Neural crest cell (in vitro differentiated cells): ENCODE measurements at places on chromosomes 6 and 20. TPM values are rescaled to one million over a fixed set of nuclear protein-coding genes. Genes with fewer than 3 reads are reported as not detected.
A peak's percentile ranks its signal among the peaks of the same experiment; 100 is the strongest.

DNA sequence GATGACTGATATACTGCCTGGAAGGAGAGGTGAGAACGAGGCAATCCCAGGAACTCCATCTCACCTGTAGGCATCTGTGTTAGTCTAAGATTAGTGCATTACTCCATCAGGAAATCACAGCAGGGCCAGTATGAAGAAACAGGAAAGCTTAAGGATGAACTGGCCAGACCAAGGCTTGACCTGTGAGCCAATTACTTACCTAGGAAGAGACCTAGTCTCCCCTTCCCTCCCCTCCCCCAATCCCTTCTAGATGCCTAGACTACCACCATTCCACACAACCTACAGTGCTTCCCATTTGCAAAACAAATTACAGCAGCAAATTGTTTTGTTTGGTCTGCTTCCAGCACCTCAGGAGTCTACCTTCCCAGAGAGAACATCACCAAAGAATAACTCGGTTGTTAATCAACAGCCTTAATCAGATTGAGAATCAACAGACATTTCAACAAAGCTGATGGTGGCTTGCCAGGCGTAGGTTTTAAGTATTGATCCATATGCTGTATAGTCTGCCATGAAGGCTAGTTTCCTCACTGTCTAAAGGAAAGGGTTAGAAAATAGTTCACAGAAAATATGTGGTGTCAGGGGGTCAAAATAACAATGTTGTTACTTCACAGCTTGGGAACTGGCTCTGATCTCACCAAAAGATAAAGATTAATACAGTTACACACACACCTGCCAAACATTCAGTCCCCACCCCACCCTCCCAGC is 10.1 kb downstream of the PKHD1 start:
- H3K4me1 ChIP-seq, result no peaks in the 10 kb centered on the region
- H3K27me3 ChIP-seq, result peaks cover 14% of the 10 kb centered on the region
- H3K36me3 ChIP-seq, result no peaks in the 10 kb centered on the region
- no peak overlapping the region for H3K27ac ChIP-seq

GRCh38 chr6:21486115-21486514 is 107.4 kb upstream of the SOX4 start:
- H3K4me3 ChIP-seq, result no peak overlapping the region
- no peaks in the 10 kb centered on the region for H3K36me3 ChIP-seq
- DNase-seq, result no peak

DNA sequence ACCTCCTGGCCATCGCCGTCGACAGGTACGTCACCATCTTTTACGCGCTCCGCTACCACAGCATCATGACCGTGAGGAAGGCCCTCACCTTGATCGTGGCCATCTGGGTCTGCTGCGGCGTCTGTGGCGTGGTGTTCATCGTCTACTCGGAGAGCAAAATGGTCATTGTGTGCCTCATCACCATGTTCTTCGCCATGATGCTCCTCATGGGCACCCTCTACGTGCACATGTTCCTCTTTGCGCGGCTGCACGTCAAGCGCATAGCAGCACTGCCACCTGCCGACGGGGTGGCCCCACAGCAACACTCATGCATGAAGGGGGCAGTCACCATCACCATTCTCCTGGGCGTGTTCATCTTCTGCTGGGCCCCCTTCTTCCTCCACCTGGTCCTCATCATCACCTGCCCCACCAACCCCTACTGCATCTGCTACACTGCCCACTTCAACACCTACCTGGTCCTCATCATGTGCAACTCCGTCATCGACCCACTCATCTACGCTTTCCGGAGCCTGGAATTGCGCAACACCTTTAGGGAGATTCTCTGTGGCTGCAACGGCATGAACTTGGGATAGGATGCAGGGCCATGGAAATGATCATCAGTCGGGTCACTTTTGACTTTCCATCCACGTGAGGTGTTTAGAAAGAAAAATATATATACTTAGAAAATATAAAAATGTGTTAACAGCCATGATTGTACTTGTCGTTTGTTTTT is 868 bp downstream of the MC3R start:
- no peaks in the 10 kb centered on the region for H3K4me1 ChIP-seq
- peaks cover 24% of the 10 kb centered on the region for H3K27me3 ChIP-seq
- no peak overlapping the region for H3K27ac ChIP-seq
- H3K4me3 ChIP-seq, result no peak overlapping the region

DNA sequence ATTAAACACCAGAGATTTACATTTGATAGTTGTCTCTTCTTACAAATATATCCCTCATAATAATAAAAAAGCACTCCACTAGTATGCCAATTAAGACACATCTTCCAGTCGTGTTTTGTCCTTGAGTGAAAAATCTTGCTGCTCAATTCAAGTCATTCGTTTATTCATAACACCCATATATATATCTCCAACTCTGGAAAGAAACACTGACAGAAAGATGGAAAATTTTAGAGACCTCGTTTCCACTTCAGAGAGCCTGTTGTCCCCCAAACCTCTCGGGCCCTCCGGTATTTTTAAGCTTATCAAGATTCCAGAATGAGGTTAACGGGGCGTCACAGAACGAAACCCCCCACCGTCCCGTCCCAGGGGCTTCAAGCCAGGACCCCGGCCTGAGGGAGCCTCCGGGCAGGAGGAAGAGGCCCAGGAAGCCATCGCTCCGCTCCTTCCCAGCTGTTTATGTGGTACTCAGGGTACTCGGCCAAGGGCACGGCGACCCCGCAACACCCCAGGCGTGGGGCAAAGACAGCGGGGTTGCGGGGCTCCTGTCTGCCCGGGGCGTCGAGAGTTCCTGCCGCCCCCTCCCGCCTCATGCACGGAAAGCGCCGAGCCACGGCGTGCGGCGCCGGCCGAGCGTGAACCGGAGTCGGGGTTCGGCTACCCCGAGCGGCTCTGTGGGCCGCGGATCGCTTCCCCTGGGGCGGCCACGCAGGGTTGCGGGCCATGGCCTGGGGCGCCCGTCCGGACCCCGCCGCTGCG is 623 bp upstream of the SNX9 start:
- H3K4me1 ChIP-seq, result peaks cover 29% of the 10 kb centered on the region
- no peak overlapping the region for H3K27ac ChIP-seq

- H3K4me1 ChIP-seq, result peaks cover 21% of the 10 kb centered on the region
- DNase-seq, result peak; percentile 46
- peaks cover 32% of the 10 kb centered on the region for H3K27me3 ChIP-seq
- H3K27ac ChIP-seq, result no peak overlapping the region
- H3K36me3 ChIP-seq, result no peaks in the 10 kb centered on the region
- H3K4me3 ChIP-seq, result peak overlapping the region; percentile 72
Measured at GRCh38 chr6:79949233-79949632, 1.9 kb upstream of the ELOVL4 start.

The APOM gene
- total RNA-seq, result 3.8 and 4.2 TPM in 2 replicates

GRCh38 chr6:135118134-135118730 is 62.9 kb upstream of the MYB start:
- no peak overlapping the region for H3K4me3 ChIP-seq
- DNase-seq, result no peak
- H3K27ac ChIP-seq, result no peak overlapping the region
- no peaks in the 10 kb centered on the region for H3K4me1 ChIP-seq
- peaks cover 2% of the 10 kb centered on the region for H3K27me3 ChIP-seq

GRCh38 chr6:5250911-5251310 is 9.8 kb downstream of the LYRM4 start:
- peaks cover 19% of the 10 kb centered on the region for H3K36me3 ChIP-seq
- no peak for DNase-seq
- H3K27ac ChIP-seq, result no peak overlapping the region
- no peak overlapping the region for H3K4me3 ChIP-seq

DNA sequence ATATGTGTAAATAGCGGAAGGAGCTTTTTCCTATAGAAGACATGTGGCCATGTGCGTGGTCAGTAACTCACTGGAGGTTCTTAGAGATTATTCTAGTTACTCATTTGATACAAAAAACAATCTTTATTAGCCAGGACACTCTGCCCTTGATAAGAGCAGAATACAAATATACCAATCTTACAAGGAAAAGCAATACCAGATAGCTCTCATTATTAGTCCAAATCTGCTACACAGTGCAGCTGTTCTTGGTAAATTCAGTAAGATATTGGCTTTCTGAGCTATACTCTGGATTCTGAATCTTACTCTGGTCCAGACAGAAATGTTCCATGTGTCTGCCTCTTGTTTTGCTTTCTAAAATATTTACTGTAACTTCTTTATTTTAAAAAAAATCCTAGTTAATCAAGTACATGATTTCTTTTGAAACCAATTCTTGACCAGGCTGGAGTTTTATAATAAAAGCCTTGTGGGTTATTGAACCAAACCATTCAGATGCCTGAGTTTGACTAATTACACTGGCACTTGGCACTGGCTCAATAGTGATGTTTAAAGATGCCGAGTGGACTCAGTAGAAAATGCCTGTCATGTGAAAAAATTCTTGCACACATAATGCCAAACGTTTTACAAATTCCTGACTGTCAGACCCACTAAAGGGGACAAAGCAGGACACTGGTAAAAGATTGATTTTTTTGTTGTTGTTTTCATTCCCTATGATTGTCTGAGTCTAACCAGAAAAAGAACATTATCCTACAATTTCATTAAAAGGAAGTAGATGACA is 242.8 kb upstream of the TCF21 start:
- no peak overlapping the region for H3K4me3 ChIP-seq
- no peaks in the 10 kb centered on the region for H3K27me3 ChIP-seq
- H3K36me3 ChIP-seq, result no peaks in the 10 kb centered on the region
- DNase-seq, result no peak
- no peak overlapping the region for H3K27ac ChIP-seq

The MAK gene
- total RNA-seq, result 0.93 and 1.1 TPM in 2 replicates

DNA sequence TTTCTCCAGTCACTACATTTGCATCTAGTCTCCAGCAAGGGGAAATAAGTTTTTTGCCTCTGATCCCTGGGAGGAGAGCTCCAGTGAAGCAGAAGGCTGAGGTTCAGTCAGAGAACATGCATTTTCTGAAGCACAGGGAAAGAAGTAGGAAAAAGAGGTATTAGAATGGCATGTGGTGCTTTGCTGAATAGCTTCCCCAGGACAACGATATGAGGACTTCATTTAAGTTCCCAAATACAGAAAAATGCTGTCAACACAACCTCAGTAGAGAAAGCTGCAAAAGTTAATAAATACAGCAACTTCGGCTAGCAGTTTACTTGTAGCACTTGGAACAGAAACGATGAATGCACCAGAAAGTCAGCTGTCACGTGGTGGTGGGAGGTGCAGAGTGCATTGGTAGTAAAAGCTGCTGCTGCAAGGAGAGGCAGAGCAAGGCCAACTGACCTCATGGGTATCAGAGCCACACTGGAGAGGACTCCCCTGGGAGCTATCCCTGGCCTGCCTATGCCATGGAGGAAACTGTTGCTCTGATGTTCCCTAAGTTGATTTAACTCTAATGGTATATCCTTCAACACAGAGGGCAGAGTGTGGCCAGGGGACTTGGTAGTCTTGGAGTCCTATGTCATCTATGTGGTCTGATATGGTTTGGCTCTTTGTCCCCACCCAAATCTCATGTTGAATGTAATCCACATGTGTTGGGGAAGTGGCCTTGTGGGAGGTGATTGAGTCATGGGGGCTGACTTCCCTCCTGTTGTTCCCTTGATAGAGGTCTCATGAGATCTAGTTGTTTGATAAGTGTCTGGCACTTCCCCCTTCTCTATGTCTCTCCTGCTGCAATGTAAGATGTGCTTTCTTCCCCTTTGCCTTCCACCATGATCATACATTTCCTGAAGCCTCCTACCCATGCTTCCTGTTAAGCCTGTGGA is 85.9 kb downstream of the ADTRP start:
- H3K27me3 ChIP-seq, result no peaks in the 10 kb centered on the region
- DNase-seq, result no peak
- no peak overlapping the region for H3K27ac ChIP-seq
- no peak overlapping the region for H3K4me3 ChIP-seq

DNA sequence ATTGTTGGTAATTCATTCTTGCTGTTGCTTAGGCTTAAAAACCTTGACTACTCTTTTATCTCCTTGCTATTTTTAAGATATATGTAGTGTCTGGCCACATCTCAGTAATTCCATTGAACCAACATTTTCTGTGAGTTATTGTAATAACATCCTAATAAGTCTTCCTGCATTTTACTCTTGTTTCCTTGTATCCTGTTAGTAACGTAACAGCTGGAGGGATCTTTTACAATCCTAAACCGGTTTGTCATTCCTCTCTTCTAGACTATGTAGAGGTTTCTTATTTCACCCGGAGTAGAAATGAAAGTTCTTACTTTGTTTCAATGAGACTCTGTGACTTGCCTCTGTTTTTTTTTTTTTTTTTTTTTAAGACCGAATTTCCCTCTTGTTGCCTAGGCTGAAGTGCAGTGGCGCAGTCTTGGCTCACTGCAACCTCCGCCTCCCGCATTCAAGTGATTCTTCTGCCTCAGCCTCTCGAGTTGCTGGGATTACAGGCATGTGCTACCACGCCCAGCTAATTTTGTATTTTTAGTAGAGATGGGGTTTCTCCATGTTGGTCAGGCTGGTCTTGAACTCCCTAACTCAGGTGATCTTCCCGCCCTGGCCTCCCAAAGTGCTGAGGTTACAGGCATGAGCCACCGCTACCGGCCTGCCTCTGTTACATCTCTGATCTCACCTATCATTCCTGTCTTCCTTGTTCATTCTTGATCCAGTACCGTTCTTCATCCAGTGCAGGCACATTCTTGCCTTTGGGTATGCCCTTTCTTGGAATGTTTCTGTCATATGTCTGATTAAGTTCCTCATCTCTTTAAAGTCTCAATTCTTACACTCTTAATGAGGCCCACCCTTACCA is 44.7 kb downstream of the NCOA3 start:
- H3K36me3 ChIP-seq, result no peaks in the 10 kb centered on the region
- DNase-seq, result no peak
- no peak overlapping the region for H3K4me3 ChIP-seq
- no peak overlapping the region for H3K27ac ChIP-seq

- H3K36me3 ChIP-seq, result no peaks in the 10 kb centered on the region
- peaks cover 22% of the 10 kb centered on the region for H3K4me1 ChIP-seq
- no peak overlapping the region for H3K27ac ChIP-seq
- H3K27me3 ChIP-seq, result peaks cover 4% of the 10 kb centered on the region
Measured at GRCh38 chr6:31171931-31172905, 1.7 kb upstream of the POU5F1 start.
